ENCODE measurements at places on chromosomes 5 and 9. TPM values are rescaled to one million over a fixed set of nuclear protein-coding genes. Genes with fewer than 3 reads are reported as not detected.

Gene DDX4
- 0.05 TPM for total RNA-seq

Gene ANGPTL2
- not detected for total RNA-seq

Gene MYOZ3
- total RNA-seq: 0.18 TPM

Gene WNK2
- total RNA-seq: 7.5 TPM

Gene DMRTA1
- 0.56 TPM for total RNA-seq

Gene WDR5
- total RNA-seq: 66.5 TPM

Gene ABL1
- total RNA-seq: 50.0 TPM

Gene OR1L4
- total RNA-seq: not detected

Gene IDNK
- 7.9 TPM for total RNA-seq

Gene ST6GALNAC6
- total RNA-seq: 24.7 TPM

Gene SHC3
- 0.22 TPM for total RNA-seq

Gene IL9
- not detected for total RNA-seq

Gene OSMR
- total RNA-seq: 67.0 TPM

Measured in A549 treated with dexamethasone at 1 μM for 4 hours (cell line).